ENCODE measurements at places on chromosomes 7 and 10. TPM values are rescaled to one million over a fixed set of nuclear protein-coding genes. Genes with fewer than 3 reads are reported as not detected.

SLC16A12 gene
- total RNA-seq, result 1.6 TPM

DNA sequence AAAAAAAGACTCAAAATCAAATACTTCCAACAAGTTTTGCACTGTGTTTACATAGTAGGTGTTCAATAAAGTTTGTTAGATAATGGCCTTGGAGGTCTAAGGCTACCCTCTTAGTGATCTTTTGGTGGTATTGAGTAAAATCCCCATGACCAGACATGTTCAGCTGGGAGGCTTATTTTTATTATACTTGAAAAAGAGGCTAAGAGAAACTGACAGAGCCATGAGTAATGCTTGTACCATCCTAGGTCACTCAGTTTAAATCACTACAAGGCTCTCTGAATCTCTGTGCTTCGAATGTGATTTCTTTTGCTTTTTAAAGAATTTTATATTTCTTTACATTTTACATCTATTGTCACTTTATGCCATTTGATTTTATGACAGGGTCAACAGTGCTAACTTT is 90.5 kb downstream of the TWIST1 start:
- peak; percentile 54 for DNase-seq

DNA sequence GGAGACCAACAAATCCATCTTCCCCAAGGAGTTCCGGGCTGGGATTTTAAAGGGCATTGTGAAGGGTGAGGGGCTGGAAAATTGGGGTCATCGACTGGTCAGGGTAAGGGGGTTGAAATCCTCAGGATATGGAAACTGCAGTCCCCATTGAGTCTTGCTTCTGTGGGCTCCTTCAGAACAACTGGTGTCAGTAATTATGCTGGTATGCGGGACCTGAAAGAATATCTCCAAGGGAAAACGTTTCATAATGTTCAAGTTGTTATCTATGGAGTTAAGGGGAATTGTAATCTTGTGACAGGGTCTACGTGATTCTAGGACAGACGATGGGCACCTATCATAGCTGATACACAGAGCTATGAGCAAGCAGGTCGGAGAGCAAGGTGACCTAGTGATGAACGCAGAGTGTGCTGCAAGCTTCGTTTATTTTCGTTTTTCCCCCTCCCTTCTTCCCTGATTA is 494 bp upstream of the RHBDD2 start:
- DNase-seq, result no peak

DNA sequence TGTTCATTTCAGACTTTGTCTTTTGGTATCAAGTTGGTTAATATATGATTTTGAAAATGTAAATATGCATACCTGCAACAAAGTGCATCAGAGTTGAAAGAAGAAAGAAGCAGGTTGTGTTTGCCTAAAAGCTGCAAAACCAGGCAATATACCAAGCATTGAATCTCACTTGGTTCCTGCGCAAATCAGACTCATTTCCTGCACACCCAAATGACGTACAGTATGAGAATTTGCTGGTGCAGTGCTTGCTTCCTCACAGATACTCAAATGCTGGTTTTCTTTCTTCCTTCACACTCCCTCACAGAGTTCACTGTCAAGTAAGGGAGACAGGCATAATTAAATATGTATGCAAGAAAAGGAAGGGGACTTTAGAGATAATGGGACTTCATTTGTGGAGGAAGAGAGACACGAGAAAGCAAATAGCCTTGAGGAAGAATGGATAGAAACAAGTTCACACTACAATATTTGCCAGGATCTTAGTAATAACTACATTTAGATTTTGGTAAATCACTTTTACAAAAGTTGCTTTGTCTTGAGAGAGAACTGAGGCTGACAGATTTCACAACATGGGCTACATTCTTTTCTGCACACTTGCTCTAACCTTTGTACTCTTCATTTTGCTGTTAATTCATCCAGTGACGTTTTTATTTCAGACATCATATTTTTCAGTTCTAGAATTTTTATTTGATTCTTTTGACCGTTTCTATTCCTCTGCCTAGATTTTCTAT is 56.9 kb upstream of the AOAH start:
- no peak for DNase-seq

GRCh38 chr10:83555264-83555663 is 584.0 kb upstream of the GHITM start:
- DNase-seq, result no peak

JAKMIP3 gene
- under 0.01 TPM for total RNA-seq

MMRN2 gene
- total RNA-seq, result 0.56 TPM

ZNF503 gene
- total RNA-seq, result 0.83 TPM

DNA sequence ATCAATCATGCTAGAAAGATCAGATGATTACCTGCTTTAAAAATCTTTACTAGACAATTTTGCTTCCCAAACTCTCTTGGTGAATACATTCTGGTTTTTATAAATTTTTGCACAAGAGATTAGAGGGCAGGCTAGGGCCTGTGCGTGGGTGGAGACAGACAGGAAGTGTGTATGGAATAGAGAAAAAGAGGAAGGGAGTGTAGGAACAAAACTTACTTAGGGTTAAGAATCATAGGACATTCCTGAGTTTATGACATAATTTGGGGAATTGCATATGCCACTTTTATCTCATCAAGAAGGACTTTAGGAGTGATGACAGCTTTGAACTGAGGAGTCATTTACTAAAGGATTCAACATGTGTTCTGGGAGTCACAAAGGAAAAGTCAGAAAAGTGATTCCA is 31.3 kb downstream of the LAMB1 start:
- peak; percentile 20 for DNase-seq

DNA sequence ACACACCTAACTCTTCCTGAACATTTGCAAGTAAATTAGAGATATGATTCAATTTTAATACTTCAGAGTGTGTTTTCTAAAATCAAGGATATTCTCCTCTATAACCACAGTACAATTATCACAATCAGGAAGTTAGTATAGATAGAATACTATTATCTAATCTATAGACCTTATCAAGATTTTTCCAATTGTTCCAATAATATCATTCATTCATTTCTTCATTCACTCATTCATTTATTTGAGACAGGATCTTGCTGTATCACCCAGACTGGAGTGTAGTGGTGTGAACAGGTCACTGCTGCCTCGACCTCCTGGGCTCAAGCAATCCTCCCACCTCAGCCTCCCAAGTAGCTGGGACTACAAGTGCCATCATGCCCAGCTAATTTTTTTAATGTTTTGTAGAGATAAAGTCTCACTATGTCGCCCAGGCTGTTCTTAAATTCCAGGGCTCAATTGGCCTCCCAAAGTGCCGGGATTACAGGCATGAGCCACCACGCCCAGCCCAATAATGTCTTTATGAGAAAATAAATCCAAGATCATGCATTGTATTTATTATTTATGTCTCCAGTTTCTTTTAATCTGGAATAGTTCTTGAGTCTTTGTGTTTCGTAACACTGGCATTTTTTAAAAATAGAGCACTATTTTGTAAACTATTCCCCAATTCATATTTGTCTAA is 10.6 kb upstream of the MRPS16 start:
- DNase-seq, result no peak

SYT15 gene
- total RNA-seq, result 0.54 TPM

DNA sequence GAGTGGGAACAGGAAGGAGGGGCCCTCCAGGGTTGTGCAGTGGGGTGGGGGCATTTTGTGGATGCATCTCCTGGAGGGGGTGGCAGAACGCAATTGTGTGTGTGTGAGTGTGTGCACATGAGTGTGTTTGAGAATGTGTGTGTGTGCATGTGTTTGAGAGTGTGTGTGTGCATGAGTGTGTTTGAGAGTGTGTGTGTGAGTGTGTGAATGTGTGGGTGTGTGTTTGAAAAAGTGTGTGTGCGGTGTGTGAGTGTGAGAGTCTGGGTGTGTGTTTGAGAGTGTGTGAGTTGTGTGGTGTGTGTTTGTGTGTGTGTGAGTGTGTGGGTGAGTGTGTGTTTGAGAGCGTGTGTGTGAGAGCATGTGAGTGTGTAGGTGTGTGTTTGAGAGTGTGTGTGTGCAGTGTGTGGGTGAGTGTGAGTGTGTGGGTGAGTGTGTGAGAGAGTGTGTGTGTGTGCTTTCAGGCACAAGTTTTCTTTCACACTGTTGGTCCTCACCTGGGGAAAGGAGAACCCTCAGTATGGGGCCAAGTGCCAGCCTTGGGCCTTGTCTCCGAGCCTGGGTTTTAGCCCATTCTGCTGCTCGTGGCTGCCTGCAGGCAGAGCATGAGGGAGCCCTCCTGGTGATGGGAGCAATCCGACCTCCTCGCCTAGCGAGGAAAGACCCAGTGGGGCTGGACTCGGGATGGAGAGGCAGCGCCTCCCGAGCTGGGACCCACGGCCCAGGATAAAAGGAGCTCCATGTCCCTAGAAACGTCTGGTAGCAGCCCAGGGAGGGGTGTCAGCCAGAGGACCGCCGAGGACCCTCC is 35.6 kb downstream of the CDH23 start:
- DNase-seq, result no peak

TMEM196 gene
- total RNA-seq, result not detected

DNA sequence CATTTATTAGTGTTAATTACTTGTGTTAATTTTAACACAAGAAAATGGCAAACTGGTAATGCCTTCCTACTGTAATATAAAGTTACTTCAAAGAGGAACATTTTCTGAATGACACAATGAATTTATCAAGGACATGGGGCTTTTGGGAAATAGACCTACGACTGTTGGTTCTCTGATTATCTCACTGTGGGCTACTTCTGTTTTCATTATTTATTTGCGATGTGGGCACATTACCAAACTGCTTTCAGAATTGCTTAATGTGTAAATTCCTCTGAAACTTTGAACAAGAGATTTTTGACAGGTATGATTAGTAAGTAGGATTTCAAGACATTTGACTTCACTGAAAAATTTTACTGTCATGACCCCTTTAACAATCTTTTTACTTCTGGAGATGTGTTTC is 535.6 kb downstream of the CNTNAP2 start:
- DNase-seq, result no peak

DNA sequence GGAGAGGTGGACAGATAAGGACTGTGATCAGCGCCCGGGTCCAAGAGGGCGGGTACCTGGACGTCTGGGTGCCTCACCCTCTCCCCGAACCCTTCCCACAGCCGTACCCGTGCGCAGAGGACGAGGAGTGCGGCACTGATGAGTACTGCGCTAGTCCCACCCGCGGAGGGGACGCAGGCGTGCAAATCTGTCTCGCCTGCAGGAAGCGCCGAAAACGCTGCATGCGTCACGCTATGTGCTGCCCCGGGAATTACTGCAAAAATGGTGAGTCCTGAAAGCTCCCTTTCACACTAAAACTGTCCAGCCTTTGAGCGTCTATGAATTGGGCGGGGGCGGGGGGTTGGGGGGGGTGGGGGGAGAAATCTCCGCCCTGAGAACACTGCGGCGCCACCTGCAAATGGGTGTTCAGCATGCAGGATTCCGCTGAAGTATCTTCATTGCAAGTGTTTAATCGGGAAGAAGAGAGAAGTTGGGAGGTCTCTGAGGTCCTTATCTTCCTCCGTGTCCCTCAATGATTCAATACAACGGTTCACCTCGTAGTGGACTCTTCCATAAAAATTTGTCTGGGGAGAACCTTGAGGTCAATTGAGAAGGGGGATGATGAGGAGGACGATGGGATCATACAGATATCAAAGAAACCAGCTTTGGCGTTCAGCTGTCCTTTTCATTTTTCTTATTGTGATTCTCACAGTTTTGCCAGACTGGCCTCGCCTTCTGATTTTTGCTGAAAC is 906 bp downstream of the DKK1 start:
- DNase-seq, result peak; percentile 41

PRSS2 gene
- not detected for total RNA-seq

- DNase-seq, result peak; percentile 78
Measured at GRCh38 chr7:75879771-75880184, 944 bp downstream of the RHBDD2 start.

GRCh38 chr10:10860455-10860976 is 157.2 kb upstream of the CELF2 start:
- no peak for DNase-seq

SCART1 gene
- 0.28 TPM for total RNA-seq

DNA sequence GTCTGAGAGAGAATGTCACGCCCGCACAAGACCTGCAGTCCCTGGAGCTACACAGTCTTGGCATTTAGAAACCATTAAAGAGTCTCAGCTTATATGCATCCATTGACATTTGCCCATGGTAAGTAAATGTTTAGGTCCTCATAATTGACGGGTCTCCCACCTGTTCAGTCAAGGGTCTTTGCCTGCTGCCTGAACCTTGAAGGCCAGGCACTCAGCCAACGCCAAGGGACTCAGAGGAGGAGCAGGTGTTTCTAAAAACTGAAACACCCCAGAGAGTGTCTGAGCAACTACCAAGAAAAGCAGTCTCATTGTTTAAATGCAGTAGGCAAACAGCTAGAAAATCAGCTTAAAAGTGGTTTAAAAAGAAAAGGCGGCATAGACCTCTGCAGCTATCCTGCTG is 264.7 kb upstream of the AKR1E2 start:
- no peak for DNase-seq

LIPJ gene
- total RNA-seq, result not detected

MPP7 gene
- total RNA-seq, result 1.4 TPM

GRCh38 chr10:7410301-7410861 is 453 bp downstream of the SFMBT2 start:
- peak; percentile 10 for DNase-seq

DNA sequence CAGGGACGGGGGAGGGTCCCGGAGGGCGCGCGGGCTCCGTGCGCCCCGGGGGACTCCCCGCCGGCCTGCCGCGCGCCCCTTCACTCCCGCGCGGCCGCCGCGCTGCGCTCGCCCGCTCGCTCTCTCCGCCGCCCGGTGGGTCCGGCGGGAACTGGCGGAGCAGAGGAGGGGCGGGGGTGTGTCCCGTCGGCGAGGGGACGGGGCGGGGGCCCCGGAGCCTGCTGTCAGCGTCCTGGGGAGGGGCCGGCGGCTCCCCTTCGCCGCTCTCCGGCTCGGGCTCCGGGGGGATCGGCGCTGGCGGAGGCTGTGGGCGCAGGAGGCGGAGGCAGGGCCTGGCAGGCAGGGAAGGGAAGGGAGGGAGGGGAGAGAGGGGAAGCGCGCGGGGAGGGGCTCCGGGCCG is at the start of gene SH3PXD2A:
Gene SH3PXD2A (minus strand): TSS at position 153 of the 400 bp plus-strand sequence. CDS start 310 bp downstream, outside the sequence.
- DNase-seq, result no peak

GPC2 gene
- 1.4 TPM for total RNA-seq

LLCFC1 gene
- not detected for total RNA-seq

NUDT5 gene
- 70.1 TPM for total RNA-seq

DNA sequence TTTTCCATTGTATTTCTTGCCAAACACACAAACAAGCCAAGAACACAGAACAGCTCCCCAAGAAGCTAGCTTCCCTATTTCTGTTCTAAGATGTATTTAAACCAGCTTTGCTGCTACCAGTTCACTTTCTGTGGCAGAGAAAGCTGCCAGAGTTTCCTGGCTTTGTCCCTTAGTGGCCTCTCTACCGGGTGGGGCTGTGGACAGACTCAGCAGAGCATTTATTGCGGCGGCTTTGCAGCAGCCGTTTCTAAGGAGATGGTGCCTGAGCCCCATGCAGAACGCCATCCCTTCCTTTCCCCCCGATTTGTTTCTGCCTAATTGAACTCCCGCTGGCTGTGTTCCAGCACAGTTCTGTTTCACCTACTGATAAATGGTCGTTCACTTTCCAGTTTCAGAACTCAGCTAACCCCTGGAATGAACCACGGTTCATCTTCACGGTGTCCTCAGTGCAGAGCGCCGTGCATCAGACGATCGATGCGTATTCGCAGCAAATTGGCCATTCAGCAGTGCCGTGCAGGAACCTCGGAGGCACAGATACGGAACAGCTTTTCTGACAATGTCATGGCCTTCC is 33.8 kb upstream of the SFMBT2 start:
- no peak for DNase-seq

ZFAND4 gene
- 3.4 TPM for total RNA-seq

All from IMR-90 (cell line).